ENCODE measurements at places on chromosomes 6 and 20. TPM values are rescaled to one million over a fixed set of nuclear protein-coding genes. Genes with fewer than 3 reads are reported as not detected.

TOP1 gene
- 65.7 TPM for total RNA-seq

CENPW gene
- total RNA-seq: 19.4 TPM

RIPOR2 gene
- total RNA-seq: 1.7 TPM

UBE2V1 gene
- total RNA-seq: 106 TPM

FAM83B gene
- 48.3 TPM for total RNA-seq

PRR18 gene
- total RNA-seq: not detected

SIRPG gene
- total RNA-seq: 1.1 TPM

YWHAB gene
- 250 TPM for total RNA-seq

ZC2HC1B gene
- not detected for total RNA-seq

OLIG3 gene
- not detected for total RNA-seq

C20orf202 gene
- 0.18 TPM for total RNA-seq

DNA sequence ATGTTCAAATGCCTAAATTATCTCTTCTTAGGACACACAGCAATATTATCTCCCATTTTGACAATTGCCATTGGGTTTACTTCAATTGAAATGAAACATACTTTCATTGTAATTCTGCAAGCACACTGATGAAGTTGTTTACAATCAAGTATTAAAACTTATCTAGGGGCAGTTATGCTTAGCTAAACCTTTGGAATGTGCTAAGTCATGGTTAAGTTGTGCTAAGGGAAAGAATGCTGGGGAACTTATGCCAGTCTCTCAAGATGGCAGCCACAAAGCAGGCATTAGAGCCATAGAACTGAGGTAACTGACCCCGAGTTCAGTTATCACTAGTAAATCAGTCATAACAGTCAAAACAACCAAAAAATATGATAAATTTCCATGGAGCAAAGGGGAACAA lies 59.1 kb upstream of the NT5E start:
- no peak for DNase-seq

GRCh38 chr6:168934660-168935627 lies 318.7 kb downstream of the THBS2 start:
- DNase-seq: no peak

GRCh38 chr20:37347891-37348791 lies 2.2 kb downstream of the SRC start:
- no peak for DNase-seq

- DNase-seq: no peak
Observed at GRCh38 chr6:35948725-35949124, 27.8 kb upstream of the SRPK1 start.

GRCh38 chr6:62707156-62707555 lies 421.1 kb upstream of the KHDRBS2 start:
- no peak for DNase-seq

- no peak for DNase-seq
Observed at GRCh38 chr20:10637031-10637559, 36.7 kb downstream of the JAG1 start.

DNA sequence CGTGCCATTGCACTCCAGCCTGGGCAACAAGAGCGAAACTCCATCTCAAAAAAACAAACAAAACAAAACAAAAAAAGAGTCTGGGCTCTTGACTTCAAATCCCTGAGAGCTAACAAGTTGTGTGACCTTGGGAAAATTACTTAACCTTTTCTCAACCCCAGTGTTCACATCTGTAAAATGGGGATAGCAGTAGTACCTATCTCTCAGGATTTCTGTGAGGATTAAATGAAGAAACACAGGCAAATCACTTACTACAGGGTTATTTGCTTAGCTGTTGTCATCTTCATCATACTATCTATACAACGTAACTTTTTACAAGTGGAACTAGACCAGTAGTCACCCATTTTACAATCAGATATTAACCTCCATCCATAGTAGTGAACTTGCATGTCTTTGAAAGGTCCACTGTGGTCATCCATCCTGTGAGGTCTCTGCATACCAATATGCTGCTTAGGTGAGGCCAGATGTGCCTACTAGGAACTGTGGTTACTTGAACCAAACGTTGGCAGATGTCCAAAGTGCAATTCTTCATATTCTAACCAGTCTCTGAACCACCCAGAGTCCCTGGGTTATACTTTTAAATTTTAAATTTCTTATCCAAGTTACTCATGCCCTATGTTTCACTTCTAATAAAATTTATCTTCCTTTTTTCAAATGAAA lies 128.9 kb upstream of the BEND3 start:
- DNase-seq: no peak

DNA sequence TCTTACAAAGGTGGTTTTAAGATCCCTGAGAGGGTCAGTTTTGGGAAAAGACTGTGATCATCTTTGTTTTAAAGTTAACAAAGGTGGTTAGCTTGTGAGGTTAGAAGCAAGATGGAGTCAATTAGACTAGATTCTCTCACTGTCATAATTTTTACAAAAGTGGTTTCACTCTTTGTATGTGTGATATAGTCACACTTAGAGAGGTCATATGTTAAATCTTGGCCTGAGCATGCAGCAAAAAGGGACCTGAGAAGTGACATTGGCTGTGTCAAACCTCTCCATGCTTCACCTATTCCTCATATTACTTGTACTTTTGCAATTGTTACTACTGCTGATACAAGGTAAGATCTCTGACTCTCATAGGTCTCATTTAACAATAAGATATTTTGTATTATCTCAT lies 368.0 kb downstream of the TBC1D32 start:
- no peak for DNase-seq

GRCh38 chr6:134658596-134658995 lies 291.3 kb downstream of the ALDH8A1 start:
- DNase-seq: no peak

- DNase-seq: no peak
Observed at GRCh38 chr6:148375401-148375800, 32.8 kb downstream of the SASH1 start.

DNA sequence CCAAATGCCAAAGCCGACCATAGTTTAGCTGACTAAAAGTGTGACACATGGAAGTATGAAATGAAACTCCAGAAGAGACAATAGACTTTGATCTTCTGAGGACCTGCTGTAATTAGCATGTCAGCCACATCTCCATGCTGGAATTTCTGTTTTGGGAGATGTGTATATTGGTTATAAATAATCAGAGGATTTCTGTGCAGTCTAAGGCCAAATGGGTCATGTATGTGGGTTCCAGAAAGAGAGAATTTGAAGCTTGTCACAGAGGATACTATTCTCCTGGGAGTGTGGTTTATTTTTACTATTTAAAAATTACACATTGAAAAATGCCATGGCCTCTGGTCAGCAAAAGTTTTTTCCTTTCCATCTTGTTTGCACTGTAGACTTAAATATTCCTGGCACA lies 405.5 kb upstream of the PLCB4 start:
- no peak for DNase-seq

DNA sequence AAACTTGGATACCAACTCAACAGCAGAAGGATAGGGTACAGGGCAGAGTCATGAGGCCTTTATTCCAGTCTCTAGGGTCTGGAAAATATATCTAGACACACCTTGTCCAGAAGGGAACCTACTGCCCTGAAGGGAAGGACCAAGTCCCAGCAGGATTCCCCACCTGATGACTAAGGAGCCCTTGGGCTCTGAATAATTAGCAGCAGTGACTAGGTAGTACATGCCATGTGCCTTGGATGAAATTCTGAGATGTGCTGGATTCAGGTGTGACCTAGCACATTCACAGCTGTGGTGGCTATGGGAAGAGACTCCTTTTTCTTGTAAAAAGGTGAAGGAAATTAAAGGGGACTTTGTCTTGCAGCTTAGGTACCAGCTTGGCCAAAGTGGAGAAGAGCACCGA lies 364.3 kb upstream of the PTCHD4 start:
- DNase-seq: no peak

DNA sequence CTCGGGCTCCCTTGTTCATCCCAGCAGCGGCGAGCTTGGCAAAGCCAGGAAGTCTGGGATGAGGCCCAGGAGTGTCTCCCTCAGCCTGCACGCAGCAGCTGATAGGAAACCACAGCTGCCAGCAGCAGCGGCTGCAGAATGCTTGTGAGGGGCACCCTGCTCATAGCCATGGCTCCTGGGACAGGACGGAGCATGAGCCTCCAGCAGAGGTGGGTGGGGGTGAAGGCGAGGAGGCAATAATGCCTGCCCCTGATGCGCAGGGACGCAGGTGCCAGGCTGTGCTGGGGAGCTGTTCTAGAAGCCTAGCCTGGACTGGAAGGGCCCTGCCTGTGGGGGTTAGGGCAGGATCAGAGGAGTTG lies 157.9 kb downstream of the CD83 start:
- DNase-seq: no peak

GRCh38 chr20:24651976-24652345 lies 182.5 kb downstream of the SYNDIG1 start:
- no peak for DNase-seq

DNA sequence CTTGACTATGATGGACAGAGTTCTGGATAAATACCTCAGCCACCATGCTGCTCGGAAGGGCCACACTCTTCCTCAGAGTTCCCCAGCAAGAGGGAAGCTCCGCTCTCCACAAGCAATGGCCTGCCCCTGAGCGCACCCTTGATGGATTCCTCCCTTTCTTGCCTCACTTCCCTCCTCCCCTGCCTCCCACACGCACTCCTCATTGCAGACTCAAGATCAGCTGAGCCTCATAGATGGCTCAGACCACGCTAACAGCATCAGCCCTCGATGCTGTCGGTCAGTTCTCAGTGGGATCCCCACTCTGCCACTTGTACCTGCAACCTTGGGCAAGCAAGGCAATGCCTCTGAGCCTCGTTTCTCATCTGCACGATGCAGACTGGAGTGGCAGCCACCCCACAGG lies 123.3 kb downstream of the BMP7 start:
- no peak for DNase-seq

DNA sequence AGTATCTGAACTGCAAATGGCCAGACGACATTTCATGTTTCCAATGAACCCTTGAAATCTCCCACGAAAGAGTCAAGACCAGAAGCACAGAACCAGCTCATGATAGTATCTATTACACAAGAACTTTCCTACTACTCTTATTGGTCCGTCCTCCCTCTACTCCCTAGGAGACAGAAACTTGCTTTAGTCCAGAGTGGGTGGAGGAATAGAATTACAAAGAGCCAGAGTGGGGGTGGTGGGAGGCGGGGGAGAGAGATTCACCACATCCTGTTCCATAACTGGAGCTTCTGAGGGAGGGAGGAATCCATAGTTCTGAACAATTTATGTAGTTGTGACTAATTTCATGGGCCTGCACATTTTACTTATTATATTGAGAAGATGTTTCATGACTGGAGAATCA lies 18.5 kb upstream of the WFDC10A start:
- no peak for DNase-seq

DNA sequence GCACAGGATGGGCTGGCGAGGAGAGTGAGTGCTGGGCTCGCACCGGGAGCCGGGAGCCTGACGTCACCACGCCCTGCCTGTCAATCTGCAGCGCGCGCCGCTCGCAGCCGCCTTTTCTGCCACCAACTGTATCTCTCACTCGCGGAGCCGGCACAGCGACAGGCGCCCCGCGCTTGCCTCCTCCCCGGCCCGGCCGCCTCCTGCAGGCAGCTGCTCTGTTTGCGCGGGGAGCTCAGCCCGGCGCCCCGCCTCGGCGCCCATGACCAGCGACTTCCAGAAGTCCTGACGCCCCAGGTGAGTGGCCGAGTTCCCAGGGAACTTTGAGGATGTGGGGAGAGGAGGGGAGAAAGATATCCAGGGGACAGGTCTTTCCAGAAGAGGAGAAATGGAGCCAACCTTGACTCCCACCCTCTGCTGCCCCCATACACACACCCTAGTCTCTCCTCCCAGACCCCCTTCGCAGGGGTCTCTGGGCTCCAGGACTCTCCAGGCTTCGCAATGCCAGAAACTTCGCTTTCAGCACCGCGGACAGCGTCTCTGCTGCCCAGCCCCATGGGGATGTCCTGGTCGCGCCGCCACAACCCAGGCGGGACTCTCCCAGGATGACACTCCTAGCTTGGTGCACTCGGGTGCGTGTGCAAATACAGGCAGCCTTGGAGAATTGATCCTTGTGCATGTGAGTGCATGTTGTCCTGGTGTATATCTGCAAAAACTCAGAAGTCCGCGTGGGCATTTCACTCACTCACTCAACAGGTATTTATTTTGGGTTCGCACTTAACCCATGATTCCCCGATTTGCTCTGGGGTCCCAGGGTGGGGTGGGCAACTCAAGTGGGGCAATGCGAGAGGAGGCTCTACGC lies at the start of gene GPR6:
TSS of gene GPR6 (plus strand) at position 138 of the 859 bp plus-strand sequence. CDS start 802 bp downstream, outside the sequence.
- no peak for DNase-seq

- DNase-seq: no peak
Observed at GRCh38 chr6:14517516-14518105, 400.0 kb downstream of the CD83 start.

DNA sequence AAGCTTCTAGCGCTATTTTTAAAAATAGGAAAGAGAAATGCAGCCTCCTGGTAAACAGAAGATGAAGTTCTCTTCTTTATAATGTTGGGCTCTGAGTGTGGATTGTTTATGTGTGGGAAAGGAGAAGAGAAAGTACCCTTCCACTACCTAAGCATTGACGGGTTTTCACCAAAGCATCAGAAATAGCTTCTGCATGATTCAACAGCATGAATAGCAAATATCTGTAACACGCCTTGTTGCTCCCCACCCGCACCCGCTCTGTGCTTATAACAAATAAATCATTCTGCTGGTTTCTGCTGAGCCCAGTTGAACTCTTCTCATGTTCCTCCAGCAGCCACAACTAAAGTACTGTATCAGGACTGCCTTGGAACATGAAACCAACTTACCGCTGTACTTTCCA lies 20.7 kb downstream of the TXLNB start:
- DNase-seq: no peak

- no peak for DNase-seq
Observed at GRCh38 chr20:4829514-4830215, 108.0 kb downstream of the PRND start.

- no peak for DNase-seq
Observed at GRCh38 chr20:33709905-33710541, 10.1 kb downstream of the PXMP4 start.

DNA sequence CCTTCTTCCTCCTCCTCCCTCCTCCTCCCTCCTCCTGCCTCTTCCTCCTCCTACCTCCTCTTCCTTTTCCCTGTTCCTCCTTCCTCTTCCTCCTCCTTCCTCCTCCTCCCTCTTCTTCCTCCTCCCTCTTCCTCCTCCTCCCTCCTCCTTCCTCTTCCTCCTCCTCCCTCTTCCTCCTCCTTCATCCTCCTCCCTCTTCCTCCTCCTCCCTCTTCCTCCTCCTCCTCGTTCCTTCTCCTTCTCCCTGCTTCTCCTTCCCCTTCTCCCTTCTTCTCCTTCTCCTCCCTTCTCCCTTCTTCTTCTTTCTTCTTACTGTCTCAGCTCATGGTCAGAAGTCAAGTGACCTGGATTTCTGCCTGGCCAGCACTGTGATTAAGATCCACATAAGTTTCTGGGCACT lies 7.7 kb downstream of the MAS1 start:
- DNase-seq: no peak

GRCh38 chr20:46260480-46260879 lies 47.8 kb downstream of the CDH22 start:
- no peak for DNase-seq

DNA sequence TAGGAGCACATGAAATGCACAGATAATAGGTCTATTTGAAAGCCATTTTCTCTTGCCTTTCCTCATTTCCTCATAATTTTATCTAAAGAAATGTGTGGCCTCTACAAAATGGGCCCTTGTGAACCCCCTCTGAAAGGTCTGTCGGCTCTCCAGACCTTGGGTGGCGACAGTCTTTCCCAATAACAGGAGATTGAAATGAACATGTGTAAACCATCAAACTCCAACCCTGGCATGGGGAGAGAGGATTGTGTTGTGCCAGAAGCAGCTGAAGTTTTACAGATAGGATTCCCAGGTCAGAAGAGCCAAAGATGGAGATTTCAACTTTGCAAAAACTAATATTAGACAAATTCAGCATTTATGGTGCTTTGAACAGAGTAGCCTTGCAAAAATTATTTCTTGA lies 277.1 kb upstream of the ECI2 start:
- DNase-seq: no peak

GRCh38 chr20:9119776-9120175 lies 50.9 kb downstream of the PLCB4 start:
- no peak for DNase-seq

GRCh38 chr6:77019081-77019480 lies 444.2 kb downstream of the HTR1B start:
- no peak for DNase-seq
